ENCODE measurements at places on chromosomes 3 and 15.

GRCh38 chr3:179147514-179147872 lies 664 bp upstream of the PIK3CA start:
- no peak for DNase-seq

- DNase-seq, result no peak
Measured at GRCh38 chr3:132256989-132257388, 60.2 kb upstream of the ACP3 start.

DNA sequence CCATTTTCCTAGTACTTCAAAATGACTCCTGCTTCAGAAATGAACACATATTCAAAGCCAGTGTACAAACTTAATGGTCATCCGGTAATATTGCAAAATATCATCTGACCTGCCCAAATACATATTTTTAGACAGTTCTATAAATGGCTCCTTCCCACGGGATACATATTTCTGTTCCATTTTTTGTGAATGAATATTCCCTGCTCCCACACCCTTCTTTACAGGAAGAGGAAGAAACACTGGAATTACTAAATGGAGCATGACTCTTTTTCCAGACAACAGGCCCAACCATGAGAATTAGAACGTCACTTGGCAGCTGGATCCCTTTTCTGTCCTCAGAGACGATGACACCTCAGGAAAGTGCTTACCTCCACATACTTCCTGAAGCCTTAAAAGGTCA lies 38.0 kb upstream of the CBLB start:
- DNase-seq, result no peak

DNA sequence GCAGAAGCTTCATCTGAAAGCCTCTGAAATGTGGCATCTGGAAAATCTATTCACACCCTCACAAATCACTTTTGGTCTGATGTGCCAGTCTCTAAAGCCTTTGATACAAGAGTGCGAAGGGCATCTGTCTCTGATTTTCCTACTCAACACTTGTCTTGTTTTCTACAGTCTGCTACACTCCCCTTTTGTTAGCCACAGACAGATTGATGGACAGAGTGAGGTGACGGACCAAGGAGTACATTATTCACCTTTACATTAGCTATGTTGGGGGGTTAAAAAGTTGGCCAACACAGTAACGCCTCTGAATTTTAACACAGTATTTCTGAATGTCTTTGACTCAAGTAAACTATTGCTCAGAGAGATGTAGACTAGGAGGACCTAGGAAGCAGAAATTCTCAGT lies 63.1 kb downstream of the TNIK start:
- DNase-seq, result no peak

GRCh38 chr3:151347432-151347831 lies 18.1 kb upstream of the P2RY13 start:
- DNase-seq, result no peak

DNA sequence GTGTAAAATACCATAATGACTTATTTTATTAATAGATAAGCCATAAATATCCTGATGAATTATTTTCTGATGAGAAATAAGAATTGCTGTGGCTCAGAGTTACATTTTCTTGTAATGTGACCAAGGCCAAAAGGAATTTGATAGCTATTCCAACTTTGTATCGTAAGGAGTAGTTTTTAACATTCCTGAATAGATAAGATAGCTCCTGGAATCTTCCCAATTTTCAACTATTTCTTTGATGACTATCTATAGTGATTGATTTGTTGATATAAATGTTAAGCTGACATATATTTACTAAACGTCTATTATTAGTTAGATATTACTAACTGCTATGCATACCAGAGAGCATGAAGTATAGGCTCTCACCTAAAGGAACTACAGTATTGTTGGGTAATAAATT lies 49.1 kb upstream of the SATB1 start:
- DNase-seq, result no peak

All from CD4-positive, alpha-beta T cell treated with Interleukin-6 at 100 ng/mL for 8 hours (primary cell).